ENCODE measurements at places on chromosomes 12 and 14.

DNA sequence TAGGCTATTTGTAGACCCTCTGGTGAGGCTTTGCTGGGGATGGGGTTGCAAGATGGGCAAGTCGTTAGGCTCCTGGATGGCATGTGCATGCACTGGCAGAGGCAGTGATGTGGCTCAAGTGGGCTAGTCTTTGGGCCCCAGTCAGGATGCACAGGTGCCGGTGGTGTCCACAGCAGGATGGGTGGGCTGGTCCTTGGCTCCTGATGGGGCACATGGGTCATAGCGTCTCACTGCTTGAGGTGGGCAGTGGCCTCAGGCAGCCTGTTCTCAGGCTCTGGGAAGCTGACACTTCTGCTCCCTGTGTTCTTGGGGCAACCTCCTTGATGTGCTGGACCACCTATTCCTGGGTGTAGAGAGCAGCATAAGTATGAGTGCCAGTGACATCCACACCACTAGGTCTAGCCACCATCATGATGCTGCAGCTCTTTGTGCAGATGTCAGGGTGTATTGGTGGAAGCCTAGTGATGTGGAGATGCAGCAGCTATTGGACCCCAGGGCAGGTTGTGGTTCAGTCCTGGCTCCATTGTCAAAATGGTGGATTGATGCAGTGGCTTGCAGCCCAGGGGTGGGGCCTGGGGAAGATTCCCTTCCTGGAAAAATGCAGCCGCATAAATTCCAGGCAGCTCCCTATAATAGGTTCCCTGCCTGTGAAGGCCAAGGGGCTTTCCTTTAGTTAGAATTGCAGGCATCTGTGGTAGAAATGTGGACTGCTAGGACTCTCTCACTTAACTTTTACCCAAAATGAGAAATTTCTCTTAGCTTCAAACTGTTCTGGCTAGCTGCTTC is 742.5 kb upstream of the MDGA2 start:
- DNase-seq = peak; percentile 44

- no peak for DNase-seq
Observed at GRCh38 chr14:92960706-92961566, 38.0 kb downstream of the CHGA start.

DNA sequence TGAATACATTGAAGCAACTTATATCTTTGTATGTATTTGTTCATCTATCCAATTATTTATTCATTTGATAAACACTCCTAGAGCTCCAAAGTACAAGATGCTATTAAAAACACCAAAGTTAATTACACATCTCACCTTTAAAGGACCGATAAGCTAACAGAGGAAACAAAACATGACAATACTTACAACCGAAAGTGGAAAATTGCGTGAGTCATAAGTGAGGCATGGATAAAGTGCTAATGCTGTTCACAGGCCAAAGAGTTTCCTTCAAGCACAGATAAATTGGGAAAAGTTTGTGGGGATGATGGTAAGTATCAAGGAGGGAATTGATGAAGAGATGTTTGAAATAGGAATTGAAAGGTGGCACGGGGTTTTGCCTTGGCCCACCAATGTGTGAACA is 172.8 kb upstream of the KITLG start:
- no peak for DNase-seq

- DNase-seq = no peak
Observed at GRCh38 chr12:39157696-39158342, 252.4 kb upstream of the CPNE8 start.

GRCh38 chr12:122421187-122421820 is 1.2 kb downstream of the CLIP1 start:
- no peak for DNase-seq

DNA sequence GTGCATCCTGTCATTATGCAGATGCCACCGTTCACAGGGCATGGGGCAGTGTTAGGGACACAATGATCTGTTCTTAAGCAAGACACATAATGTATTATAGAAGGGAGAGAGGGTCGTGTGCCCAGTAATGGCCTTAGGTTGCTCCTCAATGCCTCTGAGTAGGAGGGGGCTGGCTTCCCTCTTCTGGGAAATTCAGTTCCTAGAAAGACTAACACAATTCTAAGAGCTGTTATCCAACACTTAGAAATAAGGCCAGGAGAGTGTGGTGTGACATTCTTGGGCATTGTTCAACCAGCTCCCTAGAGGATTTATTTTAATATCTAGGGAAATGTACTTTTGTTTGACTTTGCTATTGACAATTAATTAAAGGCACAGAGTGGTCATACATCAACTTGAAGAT is 118.5 kb downstream of the ADCK1 start:
- DNase-seq = no peak

DNA sequence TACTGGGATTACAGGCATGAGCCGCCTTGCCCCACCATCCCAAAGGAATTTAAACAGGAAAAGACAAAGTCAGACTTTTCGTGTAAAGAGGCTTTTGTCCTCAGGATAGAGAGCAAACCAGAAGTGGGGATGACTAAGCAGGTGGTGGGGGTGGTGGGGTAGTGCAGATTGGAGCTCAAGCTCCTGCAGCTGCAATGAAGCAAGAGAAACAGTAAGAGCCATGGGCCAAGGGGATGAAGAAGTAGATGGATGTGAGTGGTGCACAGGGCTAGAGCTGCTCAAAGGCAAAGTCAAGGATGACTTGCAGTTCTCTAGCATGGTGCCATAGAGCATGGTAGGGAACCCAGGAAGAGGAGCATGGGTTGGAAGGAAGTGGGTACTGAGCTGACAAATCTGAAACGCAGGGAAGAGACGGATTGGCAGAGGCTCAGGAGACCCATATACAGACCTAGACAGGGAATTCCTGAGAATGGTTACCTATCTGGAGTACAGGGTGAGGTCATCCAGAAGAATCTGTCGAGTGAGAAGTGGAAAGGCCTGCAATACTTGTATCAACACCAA is 11.4 kb upstream of the RNF34 start:
- no peak for DNase-seq

GRCh38 chr14:57392830-57393229 is 2.4 kb downstream of the NAA30 start:
- DNase-seq = no peak

DNA sequence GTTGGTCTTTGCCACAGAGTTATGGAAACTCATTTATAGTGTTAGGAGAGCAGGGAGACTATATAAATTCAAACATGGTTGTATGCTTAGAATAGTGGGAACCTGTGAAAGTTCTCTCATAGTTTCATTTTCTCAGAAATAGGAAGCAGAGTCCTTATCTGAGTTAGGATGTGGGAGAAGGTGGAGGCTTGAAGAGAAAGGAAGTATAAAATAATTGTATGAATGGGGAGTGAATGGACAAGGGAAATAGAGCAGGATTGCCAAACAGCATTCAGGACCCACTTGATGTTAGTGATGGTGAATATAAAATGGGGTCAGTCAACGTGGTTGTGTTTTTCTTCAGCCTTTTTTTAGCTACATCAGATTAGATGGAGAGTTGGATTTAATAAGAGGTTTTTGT is 34.0 kb upstream of the TPH2 start:
- no peak for DNase-seq

- no peak for DNase-seq
Observed at GRCh38 chr12:82931349-82932116, 244.8 kb downstream of the TMTC2 start.

DNA sequence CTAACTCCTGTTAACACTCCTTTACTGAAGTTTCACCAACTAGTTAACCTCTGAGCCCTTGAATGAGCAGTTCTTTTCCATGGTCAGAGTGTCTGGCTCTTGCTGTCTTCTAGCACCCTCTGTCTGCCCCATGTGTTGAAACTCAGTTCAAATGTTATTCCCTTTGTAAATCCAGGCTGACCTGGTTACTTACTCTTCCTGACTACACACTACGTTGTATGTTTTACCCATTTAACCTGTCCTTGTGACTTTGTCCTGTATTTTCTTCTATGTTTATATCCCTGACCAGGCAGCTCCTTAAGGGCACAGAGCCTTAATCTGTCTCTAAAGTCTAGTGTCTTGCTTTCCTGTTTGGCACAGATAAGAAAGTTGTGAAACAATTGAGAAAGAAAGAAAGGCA is 389.0 kb upstream of the RPL10L start:
- DNase-seq = peak; percentile 33

- no peak for DNase-seq
Observed at GRCh38 chr14:91154851-91155625, 41.2 kb downstream of the DGLUCY start.

DNA sequence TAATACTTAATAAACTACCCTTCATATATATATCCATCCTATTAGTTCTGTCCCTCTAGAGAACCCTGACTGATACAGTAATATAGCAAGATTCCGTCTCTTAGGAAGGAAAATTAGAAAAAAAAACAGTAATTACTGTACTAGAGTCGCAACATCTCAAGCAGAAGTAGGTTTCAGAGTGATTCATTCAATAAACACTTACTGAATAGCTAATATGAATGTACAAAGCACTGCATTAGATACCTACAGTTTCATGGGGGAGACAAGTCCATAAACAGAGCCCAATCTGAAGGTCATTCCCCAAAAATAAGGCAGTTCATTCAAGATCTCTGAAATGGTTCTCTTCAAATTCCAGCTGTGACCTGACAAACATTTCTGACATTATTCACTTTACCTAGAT is 9.9 kb downstream of the CERS5 start:
- no peak for DNase-seq

DNA sequence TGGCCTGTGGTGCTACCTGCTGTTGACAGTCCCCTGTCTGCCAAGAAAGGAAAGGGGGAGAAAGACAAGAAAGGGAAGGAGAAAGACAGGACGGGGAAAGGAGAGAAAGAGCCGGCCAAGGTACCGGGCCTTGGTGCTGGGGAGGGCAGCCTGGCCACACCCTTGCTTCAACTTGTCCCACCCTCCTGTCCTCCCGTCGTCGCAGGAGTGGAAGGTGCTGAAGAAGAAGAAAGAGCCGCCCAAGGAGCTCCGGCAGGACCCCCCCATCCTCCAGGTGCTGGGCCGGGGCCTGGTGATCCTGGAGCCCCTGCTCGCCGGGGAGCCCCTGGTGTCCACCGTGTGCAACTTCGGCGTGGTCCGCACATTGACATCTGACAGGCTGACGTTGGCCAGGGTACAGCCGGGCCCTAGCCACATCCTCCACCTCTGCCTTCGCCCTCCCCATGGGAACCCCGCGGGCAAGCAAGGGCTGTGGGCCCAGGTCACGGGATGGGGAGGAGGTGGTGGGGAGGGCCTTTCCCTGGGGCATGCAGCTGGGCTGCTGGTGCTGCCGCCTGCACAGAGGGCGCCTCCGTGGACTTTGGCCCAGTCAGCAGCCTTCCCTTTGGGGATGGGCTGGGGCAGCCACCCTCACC is 2.9 kb upstream of the B3GNT4 start:
- DNase-seq = peak; percentile 61

DNA sequence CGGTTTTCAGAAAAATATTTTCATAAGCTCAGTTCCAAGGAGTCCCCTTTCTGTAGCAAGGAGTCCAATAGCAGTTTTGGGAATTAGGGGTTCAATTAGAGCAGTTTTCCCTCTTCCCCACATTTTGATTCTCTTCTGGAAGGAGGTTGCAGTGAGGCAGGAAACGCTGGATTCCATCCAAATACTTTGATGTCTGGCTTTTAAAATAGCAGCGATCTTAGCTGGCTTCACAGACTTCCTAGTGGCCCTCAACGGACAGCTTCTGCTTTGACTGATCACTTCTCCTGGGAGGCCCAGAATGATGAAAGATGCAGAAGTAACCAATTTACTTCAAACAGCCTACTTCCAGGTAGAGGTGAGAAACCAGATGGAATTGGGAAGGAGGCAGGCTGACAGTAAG is 63.1 kb downstream of the C12orf75 start:
- no peak for DNase-seq

GRCh38 chr12:57224973-57225679 is 4.4 kb upstream of the SHMT2 start:
- peak; percentile 91 for DNase-seq

DNA sequence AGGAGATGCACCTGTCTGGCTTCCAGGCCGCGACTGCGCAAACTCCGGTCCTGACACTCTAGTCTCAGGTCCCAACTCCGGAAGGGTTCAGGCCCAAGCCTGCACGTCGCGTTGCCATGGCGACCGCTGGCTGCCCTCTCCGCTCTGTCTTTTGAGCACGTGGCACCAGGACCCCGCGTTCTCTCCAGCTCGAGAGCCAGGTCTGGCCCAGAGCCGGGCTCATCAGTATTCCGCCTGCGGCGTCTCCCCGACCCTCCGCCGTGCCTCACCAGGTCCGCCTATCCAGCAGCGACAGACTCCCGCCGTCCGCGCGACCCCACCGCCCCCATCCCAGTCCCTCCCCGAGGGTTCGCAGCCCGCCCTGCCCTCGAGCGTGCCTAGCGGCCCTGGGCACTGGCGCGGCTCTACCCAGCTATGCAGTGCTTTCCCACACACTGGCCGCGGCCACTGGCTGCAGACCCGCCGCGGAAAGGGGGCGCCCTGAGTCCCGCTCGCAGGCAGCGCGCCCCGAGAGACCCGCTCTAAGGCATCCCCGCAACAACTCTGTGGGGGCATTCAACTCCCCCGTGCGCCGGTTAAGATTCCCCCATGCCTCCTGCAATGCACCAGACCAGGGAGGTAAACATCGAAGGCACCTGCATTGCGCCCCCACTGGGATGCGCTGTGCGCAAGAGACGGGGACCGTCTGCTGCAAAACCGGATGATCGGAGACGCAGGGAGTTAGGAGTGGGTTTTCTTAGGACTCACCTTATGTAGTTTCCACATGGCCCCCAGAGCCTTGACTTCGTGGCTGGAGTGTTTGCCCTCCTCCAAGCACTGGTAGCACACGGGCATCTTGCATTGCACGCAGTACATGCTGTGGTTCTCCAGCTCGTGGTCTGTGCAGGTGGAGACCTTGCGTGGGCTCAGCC is 1.3 kb downstream of the TRIM9 start:
- peak; percentile 64 for DNase-seq

DNA sequence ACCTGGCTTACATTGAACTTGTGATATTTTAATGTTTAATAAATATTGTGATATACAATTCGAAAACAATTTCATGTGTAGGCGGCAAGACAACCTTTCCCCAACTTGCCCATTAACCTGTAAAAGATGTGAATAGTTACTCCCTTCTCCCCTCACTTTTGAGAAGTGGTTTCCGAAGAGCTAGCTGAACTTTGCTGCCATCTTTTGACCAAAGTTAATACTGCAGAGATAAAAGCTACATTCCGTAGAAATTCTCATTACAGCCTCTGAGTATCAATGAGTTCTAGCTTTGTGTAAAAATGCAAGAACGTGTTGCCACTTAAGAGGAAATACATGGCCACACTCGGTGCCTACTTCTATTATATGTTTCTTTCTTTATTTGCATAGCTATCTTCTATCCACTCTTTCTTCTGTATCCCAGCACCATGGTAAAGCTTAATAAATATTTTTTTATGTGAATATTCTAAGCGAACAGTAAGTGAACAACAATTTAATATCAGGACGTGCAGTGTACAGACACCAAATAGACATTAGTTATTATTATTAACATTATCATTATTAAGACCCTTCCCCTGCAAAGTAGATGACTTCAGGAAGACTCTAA is 105.1 kb upstream of the TMEM260 start:
- DNase-seq = no peak

- peak; percentile 26 for DNase-seq
Observed at GRCh38 chr14:104239861-104240301, 101.5 kb downstream of the KIF26A start.

DNA sequence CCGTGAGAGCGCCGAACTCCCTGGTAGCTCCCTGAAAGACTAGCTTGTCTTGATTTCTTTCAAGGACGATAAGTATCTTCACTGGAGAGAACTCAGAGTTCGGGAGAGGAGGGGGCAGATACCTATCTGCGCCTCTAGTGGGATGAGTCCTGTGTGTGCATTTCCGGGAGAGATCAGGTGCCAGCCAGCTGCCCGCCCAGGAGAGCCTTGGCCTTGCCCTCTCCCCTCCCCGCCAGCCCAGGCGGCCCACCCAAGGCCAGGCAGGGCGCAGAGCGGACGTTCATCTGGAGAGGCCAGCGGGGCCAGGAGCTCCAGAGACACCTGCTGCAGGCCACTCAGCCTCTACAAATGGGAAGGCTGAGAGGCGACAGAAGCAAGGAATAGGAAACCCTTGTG is 1.0 kb downstream of the CD9 start:
- peak; percentile 71 for DNase-seq
